ENCODE measurements at places on chromosomes 6 and 20.

GRCh38 chr6:24838081-24838480 is 39.4 kb upstream of the ARMH2 start:
- DNase-seq = no peak

DNA sequence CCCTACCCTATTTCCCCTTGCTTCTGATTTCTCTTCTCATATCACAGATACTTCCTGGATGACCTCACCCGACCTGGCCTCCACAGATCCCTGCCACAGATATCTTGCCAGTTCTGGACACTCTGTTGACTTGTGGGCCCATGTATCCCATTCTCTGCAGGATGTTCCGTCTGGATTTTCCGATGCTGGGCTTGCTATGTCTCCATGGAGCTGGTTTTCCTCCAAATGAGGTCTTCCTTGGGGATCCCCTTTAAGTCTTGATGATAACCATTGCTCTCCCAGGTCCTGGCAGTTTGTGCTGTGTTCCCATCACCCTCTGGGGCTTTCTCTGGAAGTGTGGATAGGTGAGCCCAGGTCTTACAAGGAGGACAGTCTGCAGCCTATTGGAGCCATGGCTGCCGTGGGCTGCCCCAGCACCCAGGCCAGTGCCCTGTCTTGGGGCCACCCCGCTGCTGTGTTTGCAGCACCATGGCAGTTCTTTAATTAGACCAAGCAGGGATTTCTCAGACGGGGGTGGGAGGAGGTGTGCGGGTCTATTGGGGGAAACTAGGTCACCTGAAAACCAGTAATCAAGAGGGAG is 23.9 kb downstream of the PPP1R16B start:
- DNase-seq = no peak

DNA sequence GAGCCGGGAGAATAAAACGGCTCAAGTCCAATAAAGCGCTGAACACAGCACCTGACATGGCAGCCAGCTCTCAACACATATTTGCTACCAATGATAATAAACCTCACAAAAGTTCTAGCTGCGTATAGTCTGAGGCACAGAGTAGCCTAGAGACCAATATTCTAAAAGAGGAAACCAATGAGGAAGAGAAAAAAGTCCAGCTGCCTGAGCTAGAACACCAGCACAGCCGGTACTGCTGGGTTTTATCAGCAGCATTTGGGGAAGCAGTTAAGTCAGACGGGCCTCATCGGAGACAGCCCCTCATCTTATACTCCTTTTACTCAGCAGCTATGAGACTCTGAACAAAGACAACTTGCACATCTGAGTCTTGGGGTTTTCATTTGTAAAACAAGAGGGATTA is 2.4 kb upstream of the RTF2 start:
- DNase-seq = no peak

DNA sequence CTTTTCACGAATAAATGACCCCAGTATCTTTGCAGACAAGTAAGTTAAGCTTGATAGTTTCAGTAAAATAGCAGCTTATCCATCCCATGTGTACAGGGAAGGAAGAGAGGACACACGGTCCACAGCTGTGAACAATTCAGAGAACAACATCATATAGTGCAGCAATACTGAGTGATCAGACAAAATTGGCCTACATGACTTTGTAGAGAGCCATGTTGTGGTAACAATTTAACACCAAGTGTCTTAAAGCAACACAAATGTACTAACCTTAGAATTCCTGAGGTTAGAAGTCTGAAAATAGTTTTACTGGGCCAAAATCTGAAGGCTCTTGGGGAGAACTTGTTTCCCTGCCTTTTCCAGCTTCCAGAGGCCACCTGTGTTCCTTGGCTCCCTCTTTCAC is 12.5 kb downstream of the FAM184A start:
- no peak for DNase-seq

GRCh38 chr6:27091661-27092315 is 155.7 kb upstream of the PRSS16 start:
- DNase-seq = no peak

- no peak for DNase-seq
Measured at GRCh38 chr6:144993870-144994269, 708.7 kb downstream of the UTRN start.

- DNase-seq = no peak
Measured at GRCh38 chr20:31838646-31839292, 6.6 kb downstream of the FOXS1 start.

GRCh38 chr6:52537001-52537753 is 39.7 kb downstream of the TRAM2 start:
- DNase-seq = no peak

DNA sequence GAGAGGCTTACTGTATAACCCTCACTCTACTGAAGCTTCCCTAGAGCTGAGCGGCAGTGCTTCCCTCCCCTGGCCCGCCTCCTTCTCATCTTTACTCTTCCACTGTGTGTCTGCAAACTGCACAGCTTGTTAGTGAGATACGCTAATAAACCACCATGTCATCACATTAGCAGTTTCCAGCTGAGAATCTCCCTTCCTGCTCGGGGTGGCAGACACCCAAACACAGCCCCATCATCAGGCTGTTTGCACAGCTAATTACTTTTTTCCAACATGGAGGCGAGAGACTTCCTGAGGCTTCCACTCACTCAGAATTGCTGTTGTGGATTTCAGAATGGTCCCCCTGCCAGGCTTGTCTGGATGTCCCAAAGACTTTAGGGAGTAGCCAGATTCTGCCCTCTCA is 444.9 kb upstream of the SULF2 start:
- DNase-seq = no peak

DNA sequence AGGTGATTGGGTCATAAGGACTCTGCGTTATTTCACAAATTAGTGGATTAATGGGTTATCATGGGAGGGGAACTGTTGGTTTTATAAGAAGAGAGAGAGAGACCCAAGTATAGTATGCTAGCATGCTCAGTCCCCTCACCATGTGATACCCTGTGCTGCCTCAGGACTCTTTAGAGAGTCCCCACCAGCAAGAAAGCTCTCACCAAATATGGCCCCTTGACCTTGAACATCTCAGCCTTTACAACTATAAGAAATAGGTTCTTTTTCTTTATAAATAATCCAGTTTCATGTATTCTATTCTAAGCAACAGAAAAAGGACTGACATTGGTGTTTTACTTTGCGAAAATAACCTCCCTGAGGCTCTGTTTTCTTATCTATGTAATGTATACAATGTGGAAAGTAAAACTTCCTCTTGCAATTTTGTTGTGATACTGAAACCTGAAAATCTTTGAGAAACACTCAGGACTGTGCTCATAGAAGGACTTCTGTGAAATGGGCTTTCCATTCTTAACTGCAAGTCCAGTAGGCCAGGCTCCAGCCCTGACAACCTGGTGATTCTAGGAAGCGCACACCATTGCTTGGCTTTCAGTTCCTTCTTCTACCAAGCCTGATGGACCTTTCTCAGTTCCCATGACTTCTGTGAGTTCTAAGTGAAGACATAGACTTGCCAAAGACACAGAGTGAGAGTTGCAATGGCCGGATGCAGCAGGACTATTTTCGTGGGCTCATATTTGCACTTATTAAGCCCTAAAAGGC is 21.9 kb downstream of the SIRPD start:
- no peak for DNase-seq

- no peak for DNase-seq
Measured at GRCh38 chr6:142773324-142773723, 171.7 kb downstream of the HIVEP2 start.

DNA sequence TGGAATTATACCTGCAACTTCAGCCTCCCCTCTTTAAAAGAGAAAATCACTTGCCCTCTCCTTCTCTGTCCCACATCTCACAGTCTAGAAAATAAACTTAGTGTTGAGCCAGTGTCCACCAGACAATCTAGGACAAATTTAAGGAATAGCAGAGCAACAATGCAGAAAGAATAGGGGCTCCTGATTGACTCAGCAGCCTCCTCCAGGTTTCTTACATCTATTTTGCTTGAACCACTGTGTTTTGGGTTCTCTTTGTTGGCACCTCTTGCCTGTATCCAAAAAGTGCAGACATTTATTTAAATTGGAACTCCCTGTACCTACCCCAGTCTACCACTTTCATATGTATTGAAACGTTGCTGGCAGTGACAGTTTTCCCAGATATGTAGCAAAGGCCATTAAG is 133.7 kb upstream of the HSF2 start:
- DNase-seq = no peak

DNA sequence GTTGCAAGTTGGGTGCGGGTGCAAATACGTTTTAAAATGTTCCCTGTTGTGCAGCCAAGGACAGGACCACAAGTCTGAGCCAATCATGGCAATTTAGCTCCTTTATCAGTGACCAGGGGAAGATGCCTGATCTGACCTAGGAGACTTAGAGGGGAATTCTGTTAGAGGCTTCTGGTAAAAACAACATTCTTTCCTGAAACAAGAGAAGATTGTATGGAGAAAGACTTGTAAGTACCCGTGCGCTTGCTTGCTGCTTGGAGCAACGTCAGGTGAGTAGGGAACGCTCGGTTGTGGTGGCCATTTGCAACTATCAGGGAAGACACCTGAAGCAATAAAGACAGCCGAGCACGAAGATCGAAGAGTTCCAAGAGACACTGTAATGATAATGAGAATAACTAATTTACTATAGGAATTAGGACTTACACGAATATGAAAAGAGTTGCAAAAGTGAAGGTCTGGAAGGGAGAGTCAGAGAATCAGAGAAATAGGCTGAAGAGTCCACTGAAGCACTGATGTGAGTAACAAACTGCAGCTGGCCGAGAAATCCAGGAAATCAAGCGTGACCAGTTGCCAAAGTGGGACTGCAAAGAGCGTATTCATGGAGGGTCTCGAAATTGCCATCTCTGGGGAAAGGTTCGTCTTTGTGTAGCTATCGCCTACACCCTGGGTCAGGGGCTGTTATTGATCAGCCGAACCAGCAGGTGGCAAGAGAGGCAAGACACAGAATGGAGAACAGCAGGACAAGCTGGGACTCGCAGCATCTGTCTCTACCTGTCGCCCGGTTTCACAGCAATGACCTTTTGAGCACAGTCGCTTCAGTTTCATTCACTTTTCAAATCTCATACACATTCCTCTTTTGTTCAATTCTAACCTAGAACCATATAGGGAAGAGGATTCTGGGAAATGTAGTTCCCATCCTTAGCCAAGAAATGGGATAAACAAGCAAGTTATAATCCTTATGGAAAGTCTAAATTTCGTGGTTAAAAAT is 26.1 kb downstream of the LOC128125822 start:
- DNase-seq = peak; percentile 63

DNA sequence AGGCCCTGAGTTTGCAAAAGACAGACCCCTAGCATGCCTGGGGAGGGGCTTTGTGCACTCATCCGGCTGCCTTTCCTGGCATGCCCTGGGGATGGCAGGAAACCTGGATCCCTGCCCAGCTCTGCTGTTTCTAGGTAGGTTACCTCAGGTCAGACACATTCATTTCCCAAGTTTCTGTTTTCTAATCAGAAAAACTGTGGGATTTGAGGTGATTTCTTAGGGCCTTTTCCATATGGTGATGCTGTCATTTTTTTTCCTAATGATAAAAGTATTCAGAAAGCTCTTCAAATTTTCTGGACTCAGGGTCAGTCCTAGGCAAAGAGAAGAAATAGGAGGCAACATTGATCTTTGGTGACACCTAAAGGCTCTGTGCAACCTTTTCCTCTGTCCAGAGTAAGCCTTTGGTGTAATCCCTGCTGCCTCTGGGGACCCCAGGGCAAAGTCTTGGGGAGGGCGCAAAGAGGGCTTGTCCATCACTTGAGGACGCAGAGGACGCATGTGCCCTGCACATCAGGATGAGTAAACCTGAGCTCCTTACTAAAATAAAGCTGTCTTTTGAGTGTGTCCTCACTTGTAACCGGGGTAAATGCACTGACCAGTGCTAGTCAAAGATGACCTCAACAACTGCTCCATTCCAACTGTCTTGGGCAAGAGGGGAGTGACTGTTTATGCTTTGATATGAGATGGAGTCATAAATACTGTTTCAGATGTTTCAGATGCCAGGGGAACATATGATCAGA is 13.5 kb upstream of the TRAM2 start:
- DNase-seq = peak; percentile 35

- DNase-seq = no peak
Measured at GRCh38 chr6:124495665-124496190, 466.5 kb upstream of the RNF217 start.

DNA sequence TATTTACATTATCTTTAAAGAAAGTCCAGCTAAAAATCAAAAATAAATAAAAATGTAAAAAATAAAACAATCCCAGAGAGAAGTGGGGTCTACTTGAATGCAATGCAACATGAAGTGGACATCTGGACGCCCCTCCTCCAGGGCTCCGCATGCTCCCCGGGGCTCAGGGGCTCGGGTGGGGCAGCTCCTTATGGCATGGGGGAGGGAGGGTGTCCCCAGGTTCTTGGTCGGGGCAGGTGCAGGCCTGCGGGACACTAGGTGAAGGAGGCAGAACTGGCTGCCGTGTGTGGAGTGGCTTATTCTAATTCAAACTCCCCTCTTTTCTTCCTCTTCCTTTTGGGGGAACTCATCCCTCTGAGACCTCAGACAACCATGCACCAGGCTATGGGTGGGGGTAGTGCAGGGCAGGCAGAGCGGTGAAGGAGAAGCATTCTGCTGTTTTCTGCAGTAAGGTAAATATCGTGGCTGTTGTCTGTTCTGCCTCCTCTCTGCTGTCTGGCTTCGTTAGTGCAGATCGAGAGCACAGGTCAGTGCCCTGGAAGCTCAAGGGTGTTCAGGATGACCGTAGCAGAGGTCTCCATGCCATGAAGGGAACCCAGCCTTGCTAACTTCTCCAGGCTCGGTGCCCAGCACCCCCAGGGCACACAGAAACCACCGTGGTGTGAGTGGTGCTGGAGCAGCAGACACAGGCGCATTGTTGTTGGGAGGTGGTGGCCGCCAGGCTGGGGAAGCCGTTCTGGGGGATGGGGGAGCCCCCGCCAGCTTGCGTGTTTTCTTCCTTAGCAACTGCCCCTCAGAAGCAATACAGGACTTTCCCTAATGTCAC is 82.6 kb downstream of the TTLL2 start:
- no peak for DNase-seq

DNA sequence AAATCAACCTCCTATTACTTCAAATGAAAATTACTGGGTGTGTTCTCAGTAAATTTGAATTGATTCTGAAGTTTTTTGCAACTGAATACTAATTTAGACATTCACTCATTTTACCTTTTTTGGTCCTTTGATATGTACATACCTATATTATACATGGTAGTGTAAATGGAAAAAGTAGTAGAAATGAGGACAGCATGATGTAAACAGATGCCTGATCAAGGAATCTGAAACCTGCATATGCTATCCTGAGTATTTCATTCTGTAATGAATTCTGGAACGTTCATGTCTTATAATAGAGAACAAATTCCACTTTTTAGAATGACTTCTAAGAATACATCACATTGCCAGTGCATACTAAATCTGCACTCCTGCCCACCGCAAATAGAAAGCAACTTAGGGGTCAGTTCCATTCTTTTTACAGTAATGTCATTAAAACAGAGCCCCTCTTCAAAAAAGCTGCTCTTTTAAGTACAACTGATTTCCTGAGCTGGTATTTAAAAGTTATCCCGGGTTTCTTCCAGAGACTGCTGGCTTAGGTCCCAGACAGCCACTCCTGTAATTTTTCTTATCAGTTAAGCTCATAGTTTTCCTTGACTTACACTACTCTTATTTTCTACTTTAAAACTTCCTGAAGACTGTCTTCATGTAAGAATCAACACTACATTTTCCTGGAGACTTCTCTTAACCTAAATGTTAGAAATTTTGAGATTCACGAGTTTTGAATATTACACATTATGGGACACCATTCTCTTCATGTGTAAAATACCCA is 48.4 kb downstream of the MAP3K7 start:
- DNase-seq = no peak
